ENCODE measurements at places on chromosomes 6 and 20. TPM values are rescaled to one million over a fixed set of nuclear protein-coding genes. Genes with fewer than 3 reads are reported as not detected.

ESF1 gene
- polyA plus RNA-seq: 26.3 TPM

ATP6V1G2 gene
- polyA plus RNA-seq: 5.9 TPM

EFCAB8 gene
- polyA plus RNA-seq: 0.09 TPM

THBD gene
- polyA plus RNA-seq: 5.3 TPM

RTEL1 gene
- polyA plus RNA-seq: 13.8 TPM

ZBTB12 gene
- polyA plus RNA-seq: 23.6 TPM

C2 gene
- polyA plus RNA-seq: 3.0 TPM

RIPPLY2 gene
- polyA plus RNA-seq: not detected

DDAH2 gene
- 237 TPM for polyA plus RNA-seq
